ENCODE measurements at places on chromosomes 2 and 18.

- DNase-seq, result no peak
Measured at GRCh38 chr2:238801791-238802190, 46.1 kb upstream of the TWIST2 start.

DNA sequence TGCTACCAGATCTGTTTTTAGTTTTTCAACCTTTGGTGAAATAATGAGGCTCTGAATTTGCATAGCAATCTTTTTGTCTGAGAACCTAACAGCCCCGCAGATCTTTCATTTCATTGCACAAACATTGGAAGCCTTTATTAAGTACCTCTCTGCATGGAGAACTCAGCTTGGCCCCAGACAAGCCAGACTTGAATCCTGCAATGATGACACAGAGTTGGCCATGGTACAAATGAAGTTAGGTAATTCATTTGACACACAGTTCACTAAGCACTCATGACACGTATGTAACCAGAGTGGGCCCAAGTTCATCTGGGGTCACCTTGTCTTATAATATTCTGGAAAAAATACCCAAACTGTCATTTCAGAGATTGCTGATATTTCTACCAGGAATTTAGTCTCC, 439.1 kb upstream of the ID2 start:
- DNase-seq, result no peak

DNA sequence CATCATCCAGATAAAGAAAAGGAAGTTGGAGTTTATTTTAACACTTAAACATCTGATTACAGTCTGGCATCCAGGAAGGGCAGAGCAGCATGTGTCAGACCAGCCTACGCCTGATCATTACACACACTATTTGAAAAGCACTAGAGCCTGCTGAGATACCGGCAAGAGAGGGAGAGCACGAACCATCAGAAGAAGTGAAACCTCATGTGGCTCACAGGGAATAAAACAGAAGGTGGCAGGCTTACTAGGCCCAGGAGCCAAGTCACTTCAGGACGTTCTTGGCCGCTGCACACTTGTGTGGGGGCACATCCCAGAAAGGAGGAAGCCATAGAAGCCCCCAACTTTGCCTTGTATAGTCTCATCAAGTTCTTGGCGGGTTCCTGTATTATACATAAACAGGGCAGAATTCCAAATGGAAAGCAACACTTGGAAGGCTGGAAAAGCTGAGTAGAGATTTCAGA, 105.5 kb downstream of the UGGT1 start:
- no peak for DNase-seq

- no peak for DNase-seq
Measured at GRCh38 chr2:18896125-18896764, 306.9 kb upstream of the NT5C1B start.

- DNase-seq, result no peak
Measured at GRCh38 chr2:11774600-11774999, 28.2 kb downstream of the LPIN1 start.

DNA sequence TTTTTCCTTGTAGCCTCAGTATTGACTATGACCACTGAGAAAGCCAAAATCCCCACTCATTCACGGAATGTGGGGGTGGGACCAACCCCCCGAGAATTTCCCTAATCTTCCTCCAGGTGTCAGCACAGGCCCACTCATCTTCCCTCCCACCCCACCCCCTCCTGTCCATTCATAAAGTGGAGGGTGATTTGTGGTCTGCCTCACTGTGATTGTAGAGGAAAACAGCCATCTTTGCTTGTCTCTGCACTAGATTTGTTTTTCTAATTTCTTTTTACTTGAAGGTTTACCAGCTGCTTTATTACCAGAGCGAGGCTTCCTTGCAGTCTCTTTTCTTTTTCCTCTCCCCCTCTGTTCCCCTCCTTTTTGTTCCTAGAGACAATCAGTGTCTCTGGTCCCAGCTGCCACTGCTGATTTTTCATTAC, 171.8 kb downstream of the ICOS start:
- peak; percentile 66 for DNase-seq

- no peak for DNase-seq
Measured at GRCh38 chr2:104563398-104563996, 290.4 kb upstream of the POU3F3 start.

- DNase-seq, result no peak
Measured at GRCh38 chr2:198525211-198525969, 721.0 kb downstream of the PLCL1 start.

DNA sequence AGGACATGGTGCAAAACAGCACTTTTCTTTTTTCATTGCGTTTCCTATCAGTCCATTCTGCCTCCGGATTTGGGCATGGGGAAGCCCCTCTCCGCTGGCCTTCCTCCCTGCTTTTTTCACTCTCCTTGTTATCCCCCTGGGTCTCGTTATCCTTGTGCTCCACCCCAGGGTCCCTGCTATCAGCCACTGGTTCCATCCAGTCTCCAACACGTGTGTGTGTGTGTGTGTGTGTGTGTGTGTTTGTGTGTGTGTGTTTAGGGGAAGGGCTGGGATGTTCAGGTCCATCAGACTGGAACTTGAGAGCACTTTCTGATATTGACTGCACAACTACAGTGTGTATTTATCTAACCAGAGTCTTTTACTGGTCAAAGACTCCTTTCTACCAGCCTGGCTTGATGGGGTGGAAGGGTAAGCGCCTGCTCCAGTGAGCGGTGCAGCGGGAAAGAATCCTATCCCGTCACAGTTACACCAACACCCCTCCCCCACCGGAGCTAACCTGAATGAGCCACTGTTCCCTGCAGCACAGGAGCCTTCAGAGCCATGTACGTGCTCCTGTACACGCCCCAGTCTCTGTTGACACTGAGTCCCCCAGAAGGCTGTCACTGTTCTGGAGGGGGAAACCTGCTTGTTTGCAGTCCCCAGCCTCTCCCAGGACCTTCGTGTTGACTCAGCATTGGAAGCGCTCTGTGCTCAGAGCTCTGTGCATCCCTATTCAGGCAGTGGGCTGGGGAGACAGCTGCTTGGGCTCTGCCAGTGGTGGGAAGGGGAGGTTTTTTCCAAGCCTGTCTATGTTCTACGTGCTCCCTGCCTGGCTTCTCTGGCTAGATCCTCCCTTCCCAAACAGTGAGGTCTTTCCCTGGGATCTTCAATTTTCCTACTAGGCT, 4.6 kb downstream of the INHA start:
- no peak for DNase-seq

DNA sequence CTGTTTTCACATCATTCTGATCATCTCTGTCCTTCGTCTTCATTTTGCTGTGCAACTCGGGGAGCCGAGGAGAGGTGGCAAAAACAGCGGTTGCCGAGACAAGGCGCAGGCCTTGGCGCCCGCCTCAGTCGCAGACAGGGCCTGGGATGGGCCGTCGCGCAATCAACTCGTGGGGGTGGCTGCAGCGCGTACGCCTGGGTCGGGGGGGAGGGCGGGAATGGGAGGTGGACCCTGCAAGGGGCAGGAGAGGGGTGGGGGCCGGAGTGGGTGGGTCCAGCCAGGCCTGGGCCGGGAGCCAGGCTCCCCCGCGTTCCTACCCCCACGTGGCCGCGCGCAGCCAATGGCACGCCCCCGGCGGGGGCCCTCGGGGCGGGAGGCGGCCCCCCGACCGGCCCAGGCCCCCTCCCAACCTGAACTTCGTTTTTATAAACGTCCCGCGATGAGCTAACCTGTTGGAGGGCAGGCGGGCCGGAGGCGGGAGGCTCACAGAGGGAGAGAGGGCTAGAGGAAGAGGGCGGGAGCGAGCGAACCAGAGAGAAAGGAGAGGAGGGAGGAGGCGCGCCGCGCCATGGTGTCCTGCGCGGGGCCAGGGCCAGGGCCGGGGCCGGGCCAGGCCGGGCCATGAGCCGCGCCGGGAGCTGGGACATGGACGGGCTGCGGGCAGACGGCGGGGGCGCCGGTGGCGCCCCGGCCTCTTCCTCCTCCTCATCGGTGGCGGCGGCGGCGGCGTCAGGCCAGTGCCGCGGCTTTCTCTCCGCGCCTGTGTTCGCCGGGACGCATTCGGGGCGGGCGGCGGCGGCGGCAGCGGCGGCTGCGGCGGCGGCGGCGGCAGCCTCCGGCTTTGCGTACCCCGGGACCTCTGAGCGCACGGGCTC, at the start of gene HOXD13:
Gene HOXD13, plus strand, starts transcription at position 452 of the 875 bp plus-strand sequence. Its CDS starts 170 bp downstream, at position 622.
- DNase-seq, result no peak

DNA sequence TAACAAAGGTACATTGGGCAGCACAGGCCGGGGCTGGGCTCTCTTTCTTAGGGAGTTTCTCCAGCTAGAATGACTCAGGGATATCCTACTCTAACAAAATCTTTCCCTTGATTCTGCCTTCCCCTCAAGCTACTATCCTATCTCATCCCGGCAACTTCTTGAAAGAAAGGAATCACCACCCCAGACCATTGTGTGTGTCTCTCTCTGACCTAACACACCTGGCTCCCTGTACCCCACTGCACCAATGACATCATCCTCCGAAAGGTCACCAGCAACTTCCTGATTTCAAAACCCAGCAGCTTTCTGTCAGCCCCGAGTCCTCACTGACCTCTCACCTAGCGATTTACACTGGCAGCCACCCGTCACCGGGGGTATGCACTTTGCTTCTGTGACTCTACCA, 72.1 kb upstream of the MAP4K4 start:
- no peak for DNase-seq

GRCh38 chr2:120847700-120848321, 112.1 kb downstream of the GLI2 start:
- DNase-seq, result no peak

DNA sequence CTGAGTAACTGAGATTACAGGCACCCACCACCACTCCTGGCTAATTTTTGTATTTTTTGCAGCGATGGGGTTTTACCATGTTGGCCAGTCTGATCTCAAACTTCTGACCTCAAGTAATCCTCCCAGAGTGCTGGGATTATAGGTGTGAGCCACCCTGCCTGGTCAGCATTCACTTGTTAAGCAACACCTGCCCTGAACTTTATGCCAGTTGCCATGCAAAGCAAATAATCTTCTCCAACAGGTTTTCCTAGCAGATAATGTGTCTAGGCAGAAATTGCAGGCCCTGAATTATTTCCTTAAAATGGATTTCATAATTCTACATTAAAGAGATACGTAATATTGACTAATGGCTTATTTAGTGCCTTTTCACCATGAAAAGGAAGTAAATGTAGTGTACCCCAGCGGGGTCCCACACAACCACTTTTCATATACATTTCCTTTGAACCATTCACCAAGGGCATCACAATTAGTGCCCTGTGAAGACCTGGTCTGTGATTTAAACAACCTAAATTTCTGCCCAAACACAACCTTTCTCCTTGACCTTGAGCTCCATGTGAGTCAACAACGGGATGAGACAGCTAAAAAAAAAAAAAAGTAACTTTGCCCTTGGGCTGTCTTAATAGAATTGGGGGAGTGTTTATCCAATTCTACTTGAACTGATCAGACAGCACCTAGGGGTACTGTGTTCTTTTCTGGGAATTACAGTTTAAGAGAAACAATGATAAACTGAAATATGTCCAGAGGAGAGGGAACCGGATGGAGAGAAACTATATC, 41.6 kb downstream of the EEF1B2 start:
- DNase-seq, result no peak

DNA sequence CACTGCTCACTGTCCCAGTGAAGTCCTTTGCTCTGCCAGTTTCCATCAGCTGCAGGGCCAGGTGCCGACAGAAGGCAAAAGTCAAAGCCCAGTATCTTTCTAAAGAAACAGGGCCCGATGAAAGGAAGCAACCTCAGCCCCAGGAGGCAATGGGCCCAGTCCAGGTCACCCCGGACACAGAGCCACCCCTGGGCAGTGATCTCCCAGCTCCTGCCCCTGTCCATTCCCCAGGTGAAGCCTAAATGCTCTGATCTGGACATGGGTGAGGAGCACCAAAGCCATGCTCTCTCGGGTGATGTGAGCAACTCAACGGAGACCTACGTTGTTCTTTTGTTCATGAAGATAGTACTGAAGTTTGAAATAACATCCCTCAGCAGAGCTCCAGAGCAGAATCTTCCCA, 61.6 kb downstream of the HDAC4 start:
- no peak for DNase-seq

GRCh38 chr2:158808426-158808825, 13.3 kb downstream of the DAPL1 start:
- DNase-seq, result no peak

DNA sequence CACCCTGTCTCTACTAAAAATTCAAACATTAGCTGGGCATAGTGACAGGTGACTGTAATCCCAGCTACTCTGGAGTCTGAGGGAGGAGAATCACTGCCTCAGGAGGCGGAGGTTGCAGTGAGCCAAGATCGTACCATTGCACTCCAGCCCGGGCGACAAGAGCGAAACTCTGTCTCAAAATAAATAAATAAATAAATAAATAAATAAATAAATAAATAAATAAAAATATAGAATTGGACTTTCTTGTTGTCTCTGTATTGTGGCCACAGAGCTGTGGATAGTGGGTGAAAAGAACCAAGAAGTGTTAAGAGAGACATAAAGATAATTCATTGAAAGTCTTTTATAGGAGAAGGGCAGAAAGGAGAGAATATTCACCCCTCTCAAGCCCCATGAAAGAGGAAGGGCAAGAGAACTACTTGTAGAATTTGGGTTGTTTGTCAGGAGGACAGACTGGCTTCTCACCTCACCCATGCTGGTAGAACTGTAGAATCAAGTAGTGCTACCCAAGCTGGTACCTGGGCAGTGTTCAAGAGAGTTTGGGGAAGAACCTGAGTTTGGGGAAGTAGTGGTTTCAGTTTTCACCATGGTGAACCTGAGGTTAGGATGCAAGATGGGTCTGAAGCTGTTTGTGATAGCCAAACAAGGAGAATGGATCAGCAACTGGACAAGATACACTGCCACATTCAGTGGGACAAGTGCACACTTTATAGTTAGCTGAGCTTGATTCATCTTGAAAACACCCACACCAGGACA, 256.5 kb downstream of the CD226 start:
- DNase-seq, result no peak

- DNase-seq, result no peak
Measured at GRCh38 chr18:48418539-48419276, 9.5 kb upstream of the ZBTB7C start.

DNA sequence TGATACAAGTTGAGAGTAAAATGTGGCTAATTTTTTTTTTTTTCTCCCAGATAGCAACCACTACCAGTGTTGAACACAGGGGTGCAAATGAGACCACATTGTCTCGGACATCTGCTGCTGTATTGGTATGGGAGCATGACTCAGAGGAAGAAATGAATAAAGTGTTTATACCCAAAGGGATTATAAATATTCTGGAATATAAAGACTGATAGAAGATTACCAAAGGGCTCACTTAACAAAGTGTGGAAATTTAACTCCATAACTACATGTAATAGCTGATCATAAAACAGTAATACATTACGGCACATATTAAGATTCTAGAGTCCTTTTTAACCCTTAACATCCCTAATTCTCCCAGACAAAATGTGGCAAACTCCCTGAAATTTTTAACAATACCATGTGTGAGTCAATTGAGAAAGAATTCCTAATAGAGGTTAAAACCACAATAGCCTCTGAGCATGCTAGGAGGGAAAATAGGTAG, 1023.0 kb upstream of the ACVR2A start:
- no peak for DNase-seq

DNA sequence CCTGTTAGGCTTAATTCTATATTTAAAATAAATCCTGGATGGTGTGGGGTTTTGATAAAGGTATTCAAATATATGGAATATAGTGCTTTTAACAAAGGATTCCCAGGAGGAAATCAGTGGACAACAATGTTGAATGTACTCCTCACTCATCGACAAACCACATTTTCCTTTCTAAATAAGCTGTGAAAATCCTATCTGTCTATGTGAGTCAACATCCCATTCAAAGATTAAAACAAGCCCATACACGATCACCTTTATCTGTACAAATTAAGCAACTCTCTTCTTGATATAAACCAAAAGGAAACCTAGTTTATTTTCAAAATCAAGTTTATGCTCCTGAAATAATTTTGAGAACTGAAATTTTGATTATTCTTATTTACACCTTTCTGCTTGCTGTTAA, 153.4 kb downstream of the ERBB4 start:
- no peak for DNase-seq

Measured in CD4-positive, alpha-beta T cell treated with Interleukin-6 at 100 ng/mL for 8 hours (primary cell).